ENCODE measurements at places on chromosomes 3 and 15.

DNA sequence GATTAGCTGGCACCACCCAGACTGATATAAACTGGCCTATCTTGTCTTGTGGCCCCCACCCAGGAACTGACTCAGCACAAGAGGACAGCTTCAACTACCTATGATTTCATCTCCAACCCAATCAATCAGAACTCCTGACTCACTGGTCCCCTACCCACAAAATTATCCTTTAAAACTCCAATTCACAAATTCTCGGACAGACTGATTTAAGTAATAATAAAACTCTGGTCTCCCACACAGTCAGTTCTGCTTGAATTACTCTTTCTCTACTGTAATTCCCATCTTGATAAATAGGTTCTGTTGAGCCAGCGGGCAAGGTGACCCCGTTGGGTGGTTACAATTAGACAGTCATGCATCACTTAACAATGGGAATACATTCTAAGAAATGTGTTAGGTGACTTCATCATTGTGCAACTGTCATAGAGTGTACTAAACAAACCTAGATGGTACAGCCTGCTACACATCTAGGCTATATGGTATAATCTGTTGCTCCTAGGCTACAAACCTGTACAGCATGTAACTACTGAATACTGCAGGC is 48.1 kb upstream of the MAP4 start:
- no peak for DNase-seq

DNA sequence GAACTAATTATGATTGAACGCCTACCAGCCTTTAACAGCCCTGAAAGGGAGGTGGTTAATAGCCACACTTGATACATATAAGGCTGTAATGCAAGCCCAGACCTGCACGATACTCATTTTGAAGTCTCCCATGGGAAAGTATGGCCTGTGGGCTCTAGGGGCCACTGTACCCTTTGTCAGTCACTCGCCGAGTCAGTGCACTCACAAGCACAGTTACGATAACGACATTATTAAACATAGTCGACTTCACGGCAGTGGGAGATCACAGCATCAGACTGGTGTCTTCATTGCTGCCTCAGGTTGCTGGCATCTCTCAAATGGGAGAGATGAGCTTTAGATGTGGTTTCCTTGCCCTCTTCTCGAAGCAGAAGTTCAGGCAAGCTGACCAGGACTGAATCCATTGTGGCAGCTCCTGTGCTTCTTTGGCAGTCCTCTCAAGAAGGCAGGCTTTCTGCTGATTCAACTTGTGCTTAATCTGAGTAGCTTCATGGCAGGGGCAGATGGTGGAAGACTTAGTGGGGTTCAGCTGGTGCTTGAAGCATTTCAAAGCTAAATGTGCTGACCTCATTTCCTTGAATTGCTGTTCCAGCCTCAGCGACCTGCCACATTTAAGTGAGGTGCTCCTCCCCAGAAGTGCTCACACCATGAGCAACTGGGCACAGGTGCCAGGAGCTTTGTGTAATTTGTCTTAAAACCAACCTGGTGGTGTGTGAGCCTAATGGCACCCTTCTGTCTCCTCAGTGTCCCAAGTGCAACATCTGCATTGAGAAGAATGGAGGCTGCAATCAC is 15.8 kb upstream of the P4HTM start:
- no peak for DNase-seq

GRCh38 chr3:185825639-185826481 is 1.0 kb upstream of the IGF2BP2 start:
- no peak for DNase-seq

DNA sequence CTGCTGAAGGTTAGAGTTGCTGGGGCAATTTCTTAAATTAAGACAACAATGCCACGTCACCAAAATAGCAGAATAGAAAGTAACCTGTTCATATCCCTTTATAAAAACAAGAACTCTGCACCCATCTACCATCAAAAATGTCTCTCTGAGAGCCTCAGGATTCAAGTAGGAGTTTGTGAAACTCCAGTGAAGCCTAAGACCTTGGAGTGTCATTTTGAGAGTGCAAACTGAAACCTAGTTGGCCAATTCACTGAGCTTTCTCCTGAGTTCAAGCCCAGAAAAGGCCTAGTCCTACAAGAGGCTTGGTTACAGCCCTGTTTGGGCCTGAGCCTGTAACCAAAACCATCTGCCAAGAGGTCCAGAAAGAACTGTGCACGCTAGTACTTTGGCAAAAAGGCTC is 335.1 kb downstream of the EFHB start:
- DNase-seq = no peak

- DNase-seq = peak; percentile 14
These were observed 109.6 kb upstream of the UMPS start for GRCh38 chr3:124620600-124621063.

DNA sequence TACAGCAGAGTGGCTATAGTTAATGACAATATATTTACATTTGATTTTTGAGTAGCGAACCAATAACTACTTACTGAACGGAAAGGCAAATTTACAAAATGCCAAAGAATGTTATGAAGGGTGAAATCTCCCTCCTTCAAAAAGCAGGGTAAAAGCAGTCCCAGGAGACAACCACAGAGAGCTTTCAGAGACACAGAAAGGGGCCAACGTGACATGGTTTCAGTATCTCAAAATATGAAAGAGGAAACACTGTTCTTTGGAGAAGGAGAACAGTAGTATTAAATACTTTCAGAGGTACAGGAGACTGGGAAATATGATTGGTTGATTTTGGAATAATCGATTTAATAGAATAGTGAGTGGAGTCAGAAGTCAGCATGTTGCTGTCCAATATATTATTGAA is 52.3 kb upstream of the ROBO1 start:
- no peak for DNase-seq

DNA sequence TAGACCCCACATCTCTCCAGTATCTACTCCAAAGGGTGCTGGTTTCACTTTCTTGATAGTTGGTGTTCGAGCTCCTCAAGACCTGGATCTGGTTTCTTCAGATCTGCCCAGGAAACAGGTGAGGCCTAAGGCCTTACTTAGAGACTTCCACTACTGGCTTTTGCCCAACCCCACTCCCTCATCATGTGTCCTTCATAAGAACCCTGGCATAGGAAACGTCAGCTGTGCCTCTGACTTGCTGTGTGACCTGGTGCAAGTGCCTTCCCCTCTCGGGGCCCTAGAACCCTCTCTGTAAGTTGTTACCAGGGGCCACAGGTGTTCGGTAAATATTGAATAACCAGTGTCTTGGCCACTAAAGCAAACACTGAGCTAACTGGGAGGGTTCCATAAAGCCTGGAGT is 3.9 kb downstream of the OXTR start:
- no peak for DNase-seq

DNA sequence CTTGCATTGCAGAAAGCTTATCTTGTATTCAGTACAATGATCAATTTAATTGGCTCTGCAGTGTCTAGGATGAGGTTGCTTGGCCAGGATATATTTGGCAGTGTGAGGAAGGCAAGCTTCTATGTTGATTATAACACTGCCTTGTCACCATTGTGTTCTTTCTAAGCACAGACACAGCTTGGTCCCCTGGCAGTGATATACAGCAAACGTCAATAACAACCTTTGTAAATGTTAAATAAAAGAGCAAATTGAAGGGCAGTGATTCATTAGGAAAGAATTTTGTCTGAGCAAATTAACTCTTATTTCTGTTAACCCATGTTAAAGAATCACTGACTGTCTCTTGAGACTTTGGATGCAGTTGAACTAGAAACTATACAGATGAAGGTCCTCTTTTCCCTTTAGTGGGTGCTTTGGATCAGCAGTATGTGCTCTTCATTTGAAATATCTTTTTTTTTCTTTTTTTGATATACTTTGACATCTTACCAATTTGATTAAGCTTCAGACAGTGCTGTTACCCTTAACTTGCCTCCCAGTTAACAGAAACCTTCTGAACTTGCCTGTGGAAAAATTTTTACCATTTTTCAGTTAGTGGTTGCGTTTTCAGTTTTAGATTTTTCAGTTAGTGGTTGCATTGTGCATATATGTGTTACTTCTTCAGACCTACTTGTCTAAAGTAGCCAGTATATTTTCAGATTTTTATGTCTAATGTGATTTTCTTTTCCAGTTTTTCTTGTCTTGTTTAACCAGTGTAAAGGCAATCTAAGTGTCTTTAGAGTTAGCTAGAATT is 199.8 kb downstream of the TCF12 start:
- DNase-seq = no peak

DNA sequence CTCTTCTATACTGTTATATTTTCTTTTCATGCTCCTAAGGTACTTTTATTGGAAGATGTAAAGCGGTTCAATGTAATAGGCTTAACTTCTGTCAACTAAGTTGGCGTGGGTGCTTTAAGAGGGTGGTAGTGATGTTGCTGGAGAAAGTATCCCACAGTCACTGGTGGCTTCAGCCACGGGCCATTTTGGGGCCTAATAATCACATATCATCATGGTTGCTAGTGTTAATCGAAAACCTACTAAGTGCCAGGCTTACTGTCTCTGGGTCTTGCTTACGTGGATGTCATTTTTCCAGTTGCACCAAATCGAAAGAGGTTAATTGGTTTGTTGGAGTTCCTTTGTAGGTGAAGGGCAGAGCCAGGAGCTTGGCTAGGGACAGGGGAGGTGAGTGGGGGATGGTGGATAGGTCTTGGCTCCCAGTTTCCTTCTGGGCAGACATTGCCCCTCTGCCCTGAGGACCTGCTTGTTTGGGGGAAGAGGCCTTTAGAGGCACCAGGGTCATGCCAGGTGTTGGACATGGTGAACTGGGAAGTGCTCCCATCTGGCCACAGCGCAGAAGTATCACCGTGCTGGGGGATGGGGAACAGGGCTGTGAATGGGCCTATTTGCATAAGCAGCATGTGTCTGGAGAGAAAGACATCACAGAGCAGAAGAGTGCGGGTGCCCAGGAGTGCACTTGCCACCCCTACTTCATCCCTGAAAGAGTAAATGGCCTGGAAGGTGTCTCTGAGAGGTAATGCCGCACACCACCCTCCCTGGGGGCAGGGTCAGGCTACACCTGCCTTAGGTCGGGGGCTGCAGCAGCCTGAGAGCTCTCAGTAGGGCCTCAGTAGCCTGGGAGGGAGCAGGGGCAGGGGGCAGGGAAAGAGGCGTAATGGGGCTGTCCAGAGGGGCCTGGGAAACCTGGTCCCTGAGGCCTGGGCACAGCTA is 62.4 kb upstream of the POLG start:
- no peak for DNase-seq

DNA sequence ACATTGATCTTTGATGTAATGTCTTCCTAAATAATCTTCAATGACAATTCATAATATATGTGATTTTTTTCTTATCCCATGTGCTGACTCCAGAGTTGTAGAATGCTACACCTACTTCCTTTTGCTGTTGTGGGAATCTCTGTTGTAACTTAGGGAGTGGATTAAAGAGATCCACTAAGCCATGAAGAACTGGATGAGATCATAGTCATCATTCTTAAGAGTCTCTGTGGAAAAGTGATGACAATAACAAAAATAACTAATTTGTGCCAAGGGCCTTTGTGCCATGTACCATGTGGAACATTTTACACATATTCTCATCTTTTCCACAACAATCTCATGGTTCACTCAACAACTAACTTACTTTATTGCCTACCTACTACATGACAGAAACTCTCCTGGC is 162.9 kb upstream of the PDZRN3 start:
- DNase-seq = no peak

DNA sequence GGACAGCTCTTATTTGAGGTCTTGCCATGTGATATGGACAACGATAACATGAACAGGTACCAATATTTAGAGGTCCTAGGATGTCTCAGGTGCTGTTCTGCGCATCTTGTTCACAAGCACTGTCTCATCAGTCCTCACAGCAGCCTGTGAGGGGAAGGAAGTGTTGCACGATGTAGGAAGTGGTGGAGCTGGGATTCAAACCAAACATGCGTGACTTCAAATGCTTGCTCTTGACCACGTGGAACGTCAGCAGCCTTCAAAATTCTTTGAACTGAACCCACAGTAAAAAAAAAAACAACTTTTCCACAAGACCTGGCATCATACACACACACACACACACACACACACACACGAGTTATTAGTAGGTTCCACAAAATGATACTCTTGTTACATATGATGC is 153.4 kb upstream of the SMAD3 start:
- DNase-seq = peak; percentile 37

GRCh38 chr3:54599716-54600115 is 328.1 kb downstream of the LRTM1 start:
- DNase-seq = no peak

DNA sequence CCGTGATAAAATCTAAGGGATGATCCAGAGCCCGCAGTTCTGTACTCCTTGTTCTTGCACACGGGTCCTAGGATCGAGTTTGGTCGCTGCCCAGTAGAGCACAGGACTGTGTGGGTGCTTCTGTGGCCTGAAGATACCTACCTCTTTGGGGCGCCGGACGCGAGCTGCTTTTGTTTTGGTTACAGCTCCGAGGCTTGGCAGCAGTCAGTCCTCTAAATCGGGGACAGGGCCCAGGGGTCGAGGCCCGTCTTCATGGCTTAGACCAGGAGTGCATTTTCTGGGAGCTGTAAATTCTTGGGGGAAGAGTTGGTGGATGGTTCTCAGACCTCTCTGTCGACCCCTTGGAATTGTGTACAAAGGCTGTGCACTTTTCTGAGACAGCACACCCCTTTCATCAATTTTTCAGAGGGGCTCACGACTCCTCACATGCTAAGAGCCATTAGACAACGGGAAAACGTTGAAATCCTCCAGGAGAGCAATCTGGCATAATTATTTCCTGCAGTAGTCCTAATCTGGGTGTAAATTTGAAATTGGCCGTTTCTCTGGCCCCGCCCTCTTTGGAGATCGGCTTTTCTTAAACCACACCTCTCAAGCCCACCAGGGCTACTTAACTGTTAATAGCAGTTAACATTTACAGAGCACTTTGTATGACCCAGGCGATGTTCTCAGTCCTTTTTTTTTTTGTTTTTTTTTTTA is 928 bp downstream of the CEP97 start:
- peak; percentile 13 for DNase-seq

- no peak for DNase-seq
These were observed 292.8 kb downstream of the LPP start for GRCh38 chr3:188446766-188447165.

DNA sequence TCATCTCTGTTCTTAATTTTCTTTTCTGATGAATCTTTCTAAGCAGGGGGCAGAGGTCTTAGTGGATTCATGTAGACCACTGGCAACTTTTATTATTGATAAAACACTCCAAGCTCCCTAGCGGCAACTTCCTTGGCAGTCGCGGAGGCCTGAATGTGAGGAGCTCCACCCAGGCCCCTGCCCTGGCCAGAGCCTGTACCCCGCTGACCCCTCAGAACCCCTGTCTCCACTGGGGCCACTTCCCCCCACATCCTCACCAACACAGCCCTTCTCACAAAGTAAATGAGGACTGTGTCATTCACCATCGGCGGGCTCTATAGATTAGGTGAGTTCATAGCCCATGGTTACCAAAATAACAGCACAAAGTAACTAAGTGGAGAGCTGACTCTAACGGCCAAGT is 111.6 kb downstream of the TPRA1 start:
- DNase-seq = no peak

- no peak for DNase-seq
These were observed 712.4 kb downstream of the GRM7 start for GRCh38 chr3:7573330-7573729.

- DNase-seq = no peak
These were observed 24.0 kb downstream of the KIF7 start for GRCh38 chr15:89630974-89631901.

DNA sequence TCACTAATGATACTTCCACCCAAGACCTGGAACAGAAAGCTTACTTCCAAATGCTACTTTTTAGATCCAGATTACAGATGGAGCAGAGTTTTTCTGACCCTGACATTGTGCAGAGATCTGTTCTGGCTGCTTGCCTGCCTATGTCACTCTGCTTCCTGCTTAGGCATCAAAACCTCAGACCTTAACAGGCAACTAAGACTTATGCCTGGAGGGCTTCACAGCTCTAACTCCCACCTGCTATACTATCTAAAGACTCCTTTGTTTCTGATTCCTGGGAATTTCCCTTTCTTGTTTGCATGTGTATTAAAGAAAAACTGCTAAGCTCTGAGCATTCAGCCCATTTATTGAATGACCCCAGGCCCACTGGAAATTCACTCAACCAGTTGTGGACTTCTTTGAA is 157.4 kb upstream of the NPHP3 start:
- no peak for DNase-seq
